Ovary (tissue), 10 donors: ENCODE measurements at places on chromosomes 5 and 9. TPM values are rescaled to one million over a fixed set of nuclear protein-coding genes. Genes with fewer than 3 reads are reported as not detected.

The STKLD1 gene
- 1.3 TPM for polyA plus RNA-seq

The CNTNAP3B gene
- 2.0 TPM for polyA plus RNA-seq

The PTGR1 gene
- 7.3 TPM for polyA plus RNA-seq

The ACOT12 gene
- not detected for polyA plus RNA-seq

The LCN15 gene
- polyA plus RNA-seq = not detected

The DNAJC25 gene
- polyA plus RNA-seq = 8.9 TPM

The LHX3 gene
- polyA plus RNA-seq = not detected

The NOTCH1 gene
- polyA plus RNA-seq = 7.8 TPM

The RIGI gene
- 5.4 TPM for polyA plus RNA-seq

The ACTL7B gene
- polyA plus RNA-seq = 0.17 TPM

The OR1J2 gene
- not detected for polyA plus RNA-seq

The C5orf52 gene
- not detected for polyA plus RNA-seq

The ANKDD1B gene
- 0.34 TPM for polyA plus RNA-seq

The PPIC gene
- 21.3 TPM for polyA plus RNA-seq

The CTNND2 gene
- polyA plus RNA-seq = 0.52 TPM

The FREM1 gene
- 0.79 TPM for polyA plus RNA-seq

The OTP gene
- polyA plus RNA-seq = not detected

The MYMK gene
- polyA plus RNA-seq = not detected

The NIM1K gene
- polyA plus RNA-seq = 0.47 TPM

The LRRC14B gene
- polyA plus RNA-seq = not detected

The ZNF189 gene
- polyA plus RNA-seq = 11.3 TPM

The TXNDC8 gene
- polyA plus RNA-seq = not detected

The MEGF10 gene
- 1.2 TPM for polyA plus RNA-seq

The CTSV gene
- polyA plus RNA-seq = 0.67 TPM

The HAVCR2 gene
- polyA plus RNA-seq = 12.0 TPM

The PHF24 gene
- polyA plus RNA-seq = 0.10 TPM

The SPINK6 gene
- not detected for polyA plus RNA-seq

The ARSI gene
- 0.63 TPM for polyA plus RNA-seq

The C9orf153 gene
- polyA plus RNA-seq = 0.06 TPM

The RNF183 gene
- polyA plus RNA-seq = 0.06 TPM

The EQTN gene
- polyA plus RNA-seq = 1.0 TPM

The NR5A1 gene
- 31.8 TPM for polyA plus RNA-seq

The SMIM27 gene
- 8.3 TPM for polyA plus RNA-seq

The DMRTA1 gene
- polyA plus RNA-seq = 0.22 TPM

The TLX3 gene
- not detected for polyA plus RNA-seq

The SLIT3 gene
- 10.3 TPM for polyA plus RNA-seq

The NUDT12 gene
- polyA plus RNA-seq = 5.3 TPM
